ENCODE measurements at places on chromosomes 2 and 18.
A peak's percentile ranks its signal among the peaks of the same experiment; 100 is the strongest.

- DNase-seq = no peak
Observed at GRCh38 chr2:67867735-67868134, 195.1 kb downstream of the C1D start.

DNA sequence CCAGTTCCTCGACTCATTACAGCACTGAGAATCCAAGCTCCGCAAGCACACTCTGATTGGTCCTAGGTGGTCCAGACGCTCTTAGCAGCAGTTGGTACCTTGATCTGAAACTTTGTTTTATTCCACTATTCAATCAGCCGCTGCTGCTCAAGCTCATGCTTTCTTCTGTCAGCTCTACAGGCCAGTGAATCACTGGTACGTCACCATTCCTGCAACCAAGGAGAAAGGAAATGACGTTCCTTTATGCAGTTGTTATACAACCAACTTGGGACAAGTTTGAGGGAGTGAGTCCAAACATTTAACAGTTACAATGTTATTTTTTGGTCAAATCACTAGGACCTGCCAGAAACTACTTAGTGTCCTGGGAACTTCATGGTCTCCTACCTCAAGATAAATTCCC is 398.8 kb upstream of the TMEFF2 start:
- DNase-seq = no peak

GRCh38 chr18:5144629-5145028 is 52.4 kb downstream of the AKAIN1 start:
- no peak for DNase-seq

- DNase-seq = no peak
Observed at GRCh38 chr2:179592167-179592936, 269.1 kb downstream of the ZNF385B start.

- DNase-seq = peak; percentile 67
Observed at GRCh38 chr2:165634855-165635254, 159.2 kb downstream of the GALNT3 start.

GRCh38 chr2:174699993-174700766 is 64.1 kb downstream of the CHRNA1 start:
- DNase-seq = peak; percentile 31

DNA sequence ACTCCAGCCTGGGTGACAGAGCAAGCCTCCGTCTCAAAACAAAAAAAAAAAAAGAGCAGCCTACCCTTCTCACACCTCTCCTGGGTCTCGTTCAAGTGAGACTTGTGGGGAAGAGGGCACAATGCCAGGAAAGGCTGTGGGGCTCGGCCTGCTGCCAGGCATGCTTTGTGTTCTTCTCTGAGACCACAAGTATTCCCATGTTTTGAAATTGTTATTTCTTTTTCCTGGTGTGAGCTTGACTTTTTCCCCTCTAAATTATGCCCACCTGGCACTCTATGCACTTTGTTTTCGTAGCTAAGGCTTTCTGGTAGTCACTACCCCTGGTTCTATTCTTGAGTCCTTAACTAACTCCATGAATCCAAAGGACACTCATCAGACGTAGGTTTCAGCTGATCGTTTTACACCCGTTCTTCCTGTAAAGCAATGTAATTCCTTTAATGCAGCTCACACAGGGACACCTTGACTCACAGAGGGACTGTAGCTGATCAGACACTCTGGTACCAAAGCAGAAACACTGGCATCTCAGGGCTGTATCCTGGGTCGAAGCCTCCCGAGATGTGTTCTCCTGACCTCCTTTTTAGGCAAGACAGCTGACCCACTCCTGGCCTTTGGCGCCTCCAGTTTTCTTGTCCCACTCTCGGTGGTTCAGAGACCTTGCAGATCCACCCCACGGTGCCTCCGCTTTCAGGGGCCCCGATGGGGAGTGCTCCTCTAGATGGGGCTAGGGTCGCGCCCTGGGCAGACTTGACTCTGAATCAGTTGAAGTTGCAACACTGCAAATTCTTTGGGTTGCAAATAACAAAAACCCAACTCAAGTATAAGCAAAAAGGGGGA is 193.3 kb upstream of the AGAP1 start:
- DNase-seq = peak; percentile 35
